ENCODE measurements at places on chromosomes 5 and 9.

- DNase-seq: no peak
Observed at GRCh38 chr9:4386819-4387218, 87.0 kb upstream of the GLIS3 start.

DNA sequence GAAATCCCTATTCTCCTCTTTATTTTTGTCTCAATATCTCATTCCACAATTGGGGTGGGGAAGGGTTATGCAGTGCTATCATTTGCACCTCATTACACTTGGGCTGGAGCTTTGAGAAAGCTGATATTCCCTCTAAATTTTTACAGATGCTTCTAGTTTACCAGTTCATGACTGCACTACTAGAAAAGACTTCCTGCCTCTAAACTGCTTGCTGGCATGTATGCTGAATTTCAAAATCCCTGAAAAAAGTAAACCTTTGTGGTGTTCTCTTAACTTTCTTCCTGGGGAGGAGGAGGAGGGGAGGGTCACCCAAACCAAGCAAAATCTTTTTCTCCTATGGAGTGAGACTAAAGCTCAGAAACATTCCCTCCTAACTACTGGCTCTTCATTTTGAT is 45.1 kb downstream of the BNC2 start:
- no peak for DNase-seq

DNA sequence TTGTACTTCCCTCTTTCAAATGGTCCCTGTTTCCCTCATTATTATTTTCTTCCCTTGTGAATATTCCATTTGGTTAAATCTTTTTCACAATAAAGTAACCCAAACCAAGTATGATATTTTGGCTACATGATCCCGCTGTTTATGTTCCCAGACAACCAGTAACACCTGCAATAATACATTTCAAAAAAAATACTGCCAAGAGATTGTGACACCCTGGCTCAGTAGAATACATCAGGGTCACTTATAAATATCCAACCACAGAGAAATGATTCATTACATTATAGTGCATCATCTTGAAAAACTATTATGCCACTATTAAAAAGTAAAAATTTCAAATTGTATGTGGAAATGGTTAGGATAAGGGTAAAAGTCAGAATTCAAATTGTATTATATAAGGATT is 7.2 kb upstream of the OXCT1 start:
- no peak for DNase-seq

- no peak for DNase-seq
Observed at GRCh38 chr5:172494630-172495505, 40.5 kb upstream of the SH3PXD2B start.

- no peak for DNase-seq
Observed at GRCh38 chr5:173455599-173455957, 127.4 kb upstream of the STC2 start.

- DNase-seq: peak; percentile 58
Observed at GRCh38 chr5:83538786-83539462, 67.4 kb downstream of the VCAN start.

DNA sequence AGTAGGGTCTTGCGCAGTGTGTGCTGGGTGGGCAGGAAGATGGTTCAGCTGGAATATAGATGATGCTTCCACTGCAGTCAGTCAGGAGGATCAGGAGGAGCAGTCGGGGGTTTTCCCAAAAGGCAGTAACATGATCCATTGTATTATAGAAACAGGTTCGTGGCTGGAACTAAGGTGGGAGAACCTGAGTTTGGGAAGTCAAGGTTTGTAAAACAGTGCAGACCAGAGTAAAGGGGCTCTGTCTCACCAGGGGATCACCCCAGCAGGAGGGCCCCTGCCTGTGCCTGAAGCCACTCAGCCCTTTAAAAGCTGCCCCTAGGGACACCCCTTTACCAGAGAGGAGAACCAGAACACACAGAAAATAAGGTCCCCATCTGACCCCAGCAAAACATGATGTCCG is 213.4 kb downstream of the AUH start:
- DNase-seq: no peak

- DNase-seq: no peak
Observed at GRCh38 chr5:176916337-176916736, 17.2 kb upstream of the HK3 start.

- peak; percentile 14 for DNase-seq
Observed at GRCh38 chr5:78269088-78269703, 25.3 kb downstream of the AP3B1 start.

DNA sequence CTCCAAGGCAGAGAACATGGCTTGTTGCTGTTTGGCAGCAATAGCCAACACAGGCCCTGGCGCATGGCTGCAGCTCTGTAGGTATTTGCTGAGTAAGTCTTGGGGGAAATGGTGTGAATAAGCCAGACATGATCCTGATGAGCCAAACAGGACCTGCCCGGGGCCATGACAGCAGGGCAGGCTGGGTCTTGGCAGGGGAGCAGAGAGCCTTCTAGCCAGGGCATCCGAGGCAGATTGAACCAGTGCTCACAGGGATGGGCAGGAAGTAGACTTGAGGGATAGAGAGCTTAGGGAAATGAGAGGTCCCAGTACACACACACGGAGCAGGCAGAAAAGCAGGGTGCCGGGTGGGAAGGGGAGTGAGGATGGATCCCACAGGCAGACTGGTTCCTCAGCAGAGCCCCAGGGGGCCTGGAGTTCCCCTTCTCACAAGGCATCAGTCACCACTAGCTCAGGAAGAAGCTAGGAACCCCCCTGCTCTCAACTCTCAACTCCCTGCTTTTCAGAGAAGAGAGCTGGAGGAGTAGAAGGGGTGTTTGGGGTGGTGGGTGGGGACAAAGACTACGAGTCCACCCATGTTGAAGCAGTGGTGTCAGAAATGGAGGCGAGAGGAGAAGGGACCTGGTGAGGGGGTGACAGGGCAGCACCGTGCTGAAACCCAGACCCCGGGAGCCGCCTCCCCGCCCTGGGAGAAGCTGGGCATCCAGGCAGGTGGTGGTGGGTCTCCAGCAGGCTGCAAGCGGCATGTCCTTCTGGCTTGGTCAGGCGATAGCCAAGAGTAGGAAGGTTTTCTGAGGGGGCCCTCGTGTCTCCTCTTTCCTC is 111.1 kb downstream of the RGS3 start:
- DNase-seq: no peak

- no peak for DNase-seq
Observed at GRCh38 chr9:110078604-110079003, 129.4 kb downstream of the C9orf152 start.

- DNase-seq: no peak
Observed at GRCh38 chr5:106959387-106959786, 711.4 kb downstream of the EFNA5 start.

- no peak for DNase-seq
Observed at GRCh38 chr5:10661401-10661800, 97.5 kb downstream of the ANKRD33B start.

DNA sequence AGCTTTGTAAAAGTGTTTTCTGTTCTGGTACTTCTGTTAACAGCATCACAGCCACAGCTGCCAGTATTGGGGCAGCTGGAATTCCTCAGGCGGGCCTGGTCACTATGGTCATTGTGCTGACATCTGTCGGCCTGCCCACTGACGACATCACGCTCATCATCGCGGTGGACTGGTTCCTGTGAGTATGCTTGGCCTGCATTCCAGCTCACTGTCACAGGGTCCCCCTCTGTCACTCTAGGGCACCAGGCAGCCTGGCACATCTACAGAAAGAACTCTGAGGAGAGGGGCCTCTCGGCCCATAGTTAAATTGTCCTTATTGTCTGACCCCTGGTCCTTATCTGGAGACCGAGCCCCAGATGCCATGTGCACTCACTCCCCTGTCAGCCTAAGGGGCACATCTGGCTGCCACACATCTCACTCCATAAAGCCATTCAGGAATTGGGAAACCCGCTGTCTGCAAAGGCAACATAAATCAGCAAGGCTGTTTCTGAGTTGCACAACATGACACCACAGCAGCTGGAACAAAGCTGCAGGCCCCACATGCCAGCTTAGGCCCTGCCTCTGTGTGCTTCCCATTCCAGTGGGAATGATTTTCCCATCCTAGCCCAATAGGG is 77.5 kb downstream of the SLC1A3 start:
- DNase-seq: no peak

- DNase-seq: no peak
Observed at GRCh38 chr5:67222243-67223025, 25.8 kb upstream of the CD180 start.

- no peak for DNase-seq
Observed at GRCh38 chr5:93153461-93153860, 427.6 kb downstream of the NR2F1-AS1 start.

- no peak for DNase-seq
Observed at GRCh38 chr5:21739096-21739495, 1114.0 kb downstream of the CDH12 start.

- no peak for DNase-seq
Observed at GRCh38 chr5:153551537-153552079, 61.1 kb downstream of the GRIA1 start.

GRCh38 chr5:132385326-132386105 is 16.0 kb downstream of the SLC22A5 start:
- DNase-seq: peak; percentile 70

DNA sequence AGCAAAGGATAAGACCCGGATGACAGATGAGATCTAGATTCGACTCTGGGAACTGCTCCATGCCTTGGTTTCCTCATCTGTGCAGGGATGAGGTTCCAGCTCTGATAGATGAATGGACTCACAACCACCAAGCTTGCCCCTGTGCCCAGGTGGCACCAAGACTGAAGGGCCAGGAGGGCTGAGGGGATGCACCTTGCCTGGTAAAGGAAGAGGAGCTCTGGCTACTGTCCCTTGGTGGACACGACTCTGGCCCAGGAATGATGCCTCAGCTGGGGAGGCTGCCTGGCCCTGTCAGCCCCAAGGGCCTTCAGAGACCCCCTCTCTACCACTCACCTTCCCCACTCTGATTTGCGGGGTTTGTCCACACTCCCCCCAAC is 24.9 kb upstream of the ANXA6 start:
- DNase-seq: no peak

DNA sequence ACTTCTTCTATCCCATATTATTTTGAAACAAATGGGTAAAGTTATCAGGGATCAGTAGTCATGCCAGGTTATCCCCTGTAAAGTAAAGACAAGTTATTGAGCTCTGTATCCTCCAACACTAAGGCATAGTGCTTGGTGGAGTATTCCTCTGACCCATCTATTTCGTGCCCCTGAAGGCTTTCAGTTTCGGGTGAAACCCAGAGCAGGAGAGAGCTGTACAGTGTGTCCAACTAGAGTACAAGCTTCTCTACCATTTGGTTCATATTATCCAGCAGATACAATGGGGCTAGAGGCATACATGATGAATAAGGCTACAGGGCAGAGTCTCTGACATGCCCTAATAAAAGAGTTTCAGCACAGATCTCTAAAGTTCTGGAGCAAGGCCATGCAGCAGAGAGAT is 3.2 kb upstream of the SLC22A4 start:
- DNase-seq: peak; percentile 67

DNA sequence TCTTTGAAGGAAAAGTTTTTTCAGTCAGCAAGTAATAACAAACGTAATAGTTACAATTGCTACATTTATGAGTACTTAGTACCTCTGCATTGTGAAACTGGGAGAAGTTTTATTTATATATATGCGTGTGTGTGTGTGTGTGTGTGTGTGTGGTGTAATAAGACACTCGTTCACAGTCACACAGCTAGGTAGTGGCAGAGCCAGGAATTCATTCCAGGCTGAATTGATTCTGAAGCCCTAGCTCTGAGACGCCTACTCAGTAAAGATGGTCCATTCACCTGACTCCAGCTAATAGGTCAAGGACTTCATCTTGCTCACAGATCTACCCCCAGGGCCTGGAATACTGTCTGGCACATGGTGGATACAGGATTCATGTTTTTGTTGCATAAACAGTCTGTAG is 13.6 kb upstream of the CAST start:
- no peak for DNase-seq

DNA sequence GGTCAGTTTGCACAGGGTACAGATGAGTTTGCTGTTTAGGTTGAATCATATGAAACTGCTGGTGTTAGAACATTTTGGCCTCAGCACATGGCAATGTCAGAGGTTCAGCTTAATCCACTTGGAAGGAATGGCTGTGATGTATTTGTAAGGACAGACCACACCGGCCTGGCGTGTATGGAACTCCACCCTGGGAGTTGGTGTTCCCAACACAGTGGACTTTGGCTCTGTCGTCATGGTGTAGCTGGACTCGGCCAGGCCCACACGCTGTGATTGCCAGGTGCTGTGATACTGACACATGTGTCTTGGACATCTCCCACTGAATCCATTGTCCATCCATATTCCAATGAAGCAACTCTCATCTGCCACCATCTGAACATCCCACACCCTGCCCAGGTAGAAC is 90.3 kb downstream of the ZNF618 start:
- no peak for DNase-seq

DNA sequence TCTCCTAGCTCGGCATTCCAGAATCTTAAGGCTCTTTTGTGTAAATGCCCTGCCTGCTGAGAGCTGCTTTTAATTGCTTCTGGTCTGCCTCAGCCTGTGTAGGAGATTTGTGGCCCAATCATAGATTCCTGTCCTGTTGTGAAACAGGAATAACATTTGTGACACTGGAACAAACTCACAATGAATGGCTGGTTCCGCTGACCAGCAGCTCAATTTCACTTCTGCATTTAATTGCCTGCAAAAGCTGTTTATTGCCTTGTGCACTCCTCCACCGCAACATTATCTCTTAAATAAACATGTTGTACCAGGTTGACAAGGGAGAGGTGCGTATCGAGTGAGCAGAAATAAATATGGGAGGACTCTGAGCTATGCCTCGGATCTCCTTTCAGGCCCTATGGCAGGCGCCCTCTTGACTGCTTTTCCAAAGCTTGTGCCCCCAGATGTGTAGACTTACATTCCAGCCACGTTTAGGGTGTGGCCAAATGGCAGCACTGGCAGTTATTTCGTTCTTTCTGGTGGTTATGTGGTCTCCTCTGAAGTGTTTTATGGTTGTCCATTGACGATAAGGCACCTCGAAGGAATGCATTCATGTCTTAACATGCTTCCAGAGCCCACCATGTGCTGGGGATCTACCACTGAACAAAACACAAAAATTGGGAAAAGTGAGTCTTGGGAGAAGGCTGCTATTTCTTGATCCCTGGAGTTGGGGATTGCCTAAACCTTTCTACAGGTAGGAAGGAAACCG is 58.1 kb downstream of the DMRT1 start:
- DNase-seq: no peak

DNA sequence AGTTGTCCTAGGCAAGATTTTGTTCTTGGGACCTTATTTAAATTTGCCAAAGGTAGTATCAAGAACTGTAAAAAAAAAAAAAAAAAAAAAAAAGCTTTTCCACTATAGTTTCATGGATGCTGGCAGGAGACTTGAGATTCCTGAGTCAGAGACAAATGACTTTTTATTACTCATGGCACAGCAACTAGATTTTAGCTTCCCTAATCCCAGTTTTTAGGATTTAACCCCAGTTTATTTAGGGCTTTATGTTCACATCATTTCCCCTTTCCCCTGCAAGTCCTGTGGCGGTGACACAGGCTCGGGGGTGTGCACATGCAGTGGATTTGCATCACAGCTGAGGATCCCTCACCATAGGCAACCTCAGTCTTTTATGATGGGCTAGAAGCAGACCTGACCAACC is 144.9 kb downstream of the GOLPH3 start:
- DNase-seq: no peak

- no peak for DNase-seq
Observed at GRCh38 chr9:21935631-21936030, 58.6 kb downstream of the CDKN2A start.

- peak; percentile 46 for DNase-seq
Observed at GRCh38 chr5:122500245-122501088, 188.4 kb downstream of the SNCAIP start.

Data from MM.1S (cell line).